MG63 (cell line): ENCODE measurements at places on chromosomes 5 and 9.
A peak's percentile ranks its signal among the peaks of the same experiment; 100 is the strongest.

DNA sequence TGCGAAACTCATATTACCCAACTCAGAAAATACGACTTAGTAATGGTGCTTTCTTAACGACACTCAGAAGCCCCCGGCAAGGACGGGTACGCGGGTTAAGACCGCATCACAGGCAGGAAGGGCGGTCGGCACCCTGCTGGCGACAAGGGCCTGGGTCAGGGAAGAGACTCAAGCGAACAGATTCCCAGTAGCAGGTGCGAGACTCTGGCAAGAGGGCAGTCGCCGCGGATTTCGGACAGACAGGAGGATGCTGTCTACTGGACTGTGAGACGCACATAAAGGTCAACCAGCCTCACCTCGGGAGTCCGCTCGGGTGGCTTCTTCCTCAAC is 398 bp downstream of the RAPGEF6 start:
- DNase-seq = peak; percentile 74

DNA sequence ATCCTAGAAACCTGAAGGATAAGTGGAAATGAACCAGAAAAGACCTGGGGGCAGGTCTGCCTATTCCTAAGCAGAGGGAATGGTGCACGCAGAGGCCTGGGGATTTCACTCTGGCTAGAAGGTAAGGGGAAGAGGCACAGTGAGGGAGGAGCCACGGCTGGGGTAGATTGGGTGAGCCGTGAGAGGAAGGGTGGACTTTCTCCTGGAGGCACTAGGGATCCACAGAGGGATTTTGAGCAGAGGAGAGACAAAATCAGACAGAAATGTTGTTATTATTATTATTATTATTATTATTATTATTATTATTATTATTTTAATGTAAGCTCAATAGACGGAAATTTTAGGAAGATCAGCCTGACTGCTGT is 3.0 kb upstream of the ADGRD2 start:
- no peak for DNase-seq

- no peak for DNase-seq
These were observed 115.1 kb downstream of the CDC42SE2 start for GRCh38 chr5:131378721-131379541.

GRCh38 chr5:199197-199949 is 8.1 kb downstream of the LRRC14B start:
- DNase-seq = no peak

DNA sequence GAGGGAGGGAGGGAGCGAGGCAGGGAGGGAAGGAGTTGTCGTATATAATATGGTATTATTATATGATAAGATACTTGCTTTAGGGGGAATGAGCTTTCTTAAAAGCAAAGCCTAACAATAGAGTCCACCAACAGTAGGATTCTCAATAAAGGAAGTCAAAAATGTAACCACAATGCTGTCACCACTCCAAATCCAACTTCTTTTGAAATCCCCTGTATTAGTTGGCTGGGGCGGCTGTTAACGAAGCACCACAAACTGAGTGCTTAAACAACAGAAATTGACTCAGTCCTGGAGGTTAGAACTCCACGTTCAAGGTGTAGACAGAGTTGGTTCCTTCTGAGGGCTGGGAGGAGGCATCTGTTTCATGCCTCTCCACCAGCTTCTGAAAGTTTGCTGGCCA is 23.1 kb downstream of the GAS1 start:
- no peak for DNase-seq

DNA sequence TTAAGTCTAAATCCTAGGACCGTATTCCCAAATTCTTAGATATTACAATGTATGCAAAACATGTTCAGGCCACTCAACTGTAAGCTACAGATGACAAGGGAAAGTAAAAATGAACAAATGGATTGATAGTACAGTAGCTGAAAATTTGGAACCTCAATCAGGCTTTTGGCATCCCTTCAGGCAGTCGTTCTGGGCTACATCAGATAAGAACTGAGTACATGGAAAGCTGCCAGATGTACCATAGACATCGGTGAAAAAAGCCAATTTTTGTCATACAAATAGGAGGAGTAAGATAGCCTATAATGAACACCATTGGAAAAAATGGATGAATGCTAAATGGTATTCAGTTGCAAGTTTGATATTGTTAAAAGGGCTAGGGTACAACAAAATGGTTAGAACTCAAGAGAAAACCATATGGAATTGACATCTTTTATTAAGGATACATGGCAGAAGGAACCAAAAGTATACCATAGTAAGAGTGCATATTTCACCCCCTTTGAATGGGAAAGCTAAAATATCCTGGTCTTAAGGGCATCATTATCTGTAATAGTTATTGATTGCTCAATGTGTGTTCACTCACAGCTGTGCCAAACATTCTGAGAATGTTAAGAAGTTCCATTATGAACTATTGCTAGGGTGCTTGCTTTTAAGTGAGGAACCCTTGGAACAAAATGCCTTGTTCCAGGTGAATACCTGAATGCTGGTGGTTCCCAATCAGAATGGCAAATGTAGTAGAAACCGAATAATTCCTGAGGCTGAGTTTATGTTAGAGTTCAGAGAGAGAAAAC is 86.4 kb downstream of the NR3C1 start:
- DNase-seq = no peak

DNA sequence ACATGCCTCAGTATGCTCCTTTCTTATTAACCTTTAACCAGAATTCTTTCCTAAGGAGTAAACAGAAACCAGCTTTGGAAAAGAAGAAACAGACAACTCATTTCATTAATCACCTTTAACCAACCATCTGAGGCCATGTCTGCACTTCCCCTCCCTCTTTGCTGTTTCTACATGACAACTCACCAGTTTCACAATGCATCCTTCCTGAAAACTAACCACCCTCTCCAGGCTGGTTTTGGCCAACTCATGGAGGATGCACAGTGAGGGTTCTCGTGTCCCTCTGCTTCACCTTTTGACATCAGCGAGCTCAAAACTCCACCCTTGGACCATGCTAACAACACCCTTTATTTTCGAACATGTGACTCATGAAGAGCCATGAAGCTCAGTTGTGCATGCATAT is 244.1 kb downstream of the ELAVL2 start:
- DNase-seq = no peak

- peak; percentile 49 for DNase-seq
These were observed 56.4 kb upstream of the RPL26L1 start for GRCh38 chr5:172902497-172903472.

DNA sequence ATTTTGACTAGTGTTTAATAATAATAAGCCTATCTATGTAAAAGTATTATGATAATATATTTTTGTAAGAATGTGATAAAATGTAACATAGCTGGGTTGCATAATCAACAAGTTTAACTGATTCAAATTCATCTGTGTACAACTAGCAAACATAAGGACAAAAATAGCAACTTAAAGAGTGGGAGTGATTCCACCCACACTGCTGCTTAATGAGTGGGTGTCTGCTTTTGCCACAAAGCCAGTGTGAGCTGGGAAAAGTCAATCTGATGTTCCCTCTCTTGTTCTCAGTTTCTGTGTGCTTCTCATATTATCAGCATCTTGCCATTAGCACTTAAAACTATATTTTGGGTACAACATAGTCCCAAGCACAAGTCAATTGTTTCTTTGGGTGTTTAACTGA is 111.1 kb upstream of the DPYSL3 start:
- no peak for DNase-seq

GRCh38 chr5:652773-653350 is 40.3 kb downstream of the TPPP start:
- DNase-seq = no peak

- no peak for DNase-seq
These were observed 18.5 kb downstream of the OLFM1 start for GRCh38 chr9:135105938-135106491.

GRCh38 chr5:137186759-137187461 is 312.2 kb downstream of the SPOCK1 start:
- peak; percentile 84 for DNase-seq

- DNase-seq = no peak
These were observed 879.8 kb upstream of the DMAC1 start for GRCh38 chr9:8679371-8679822.

DNA sequence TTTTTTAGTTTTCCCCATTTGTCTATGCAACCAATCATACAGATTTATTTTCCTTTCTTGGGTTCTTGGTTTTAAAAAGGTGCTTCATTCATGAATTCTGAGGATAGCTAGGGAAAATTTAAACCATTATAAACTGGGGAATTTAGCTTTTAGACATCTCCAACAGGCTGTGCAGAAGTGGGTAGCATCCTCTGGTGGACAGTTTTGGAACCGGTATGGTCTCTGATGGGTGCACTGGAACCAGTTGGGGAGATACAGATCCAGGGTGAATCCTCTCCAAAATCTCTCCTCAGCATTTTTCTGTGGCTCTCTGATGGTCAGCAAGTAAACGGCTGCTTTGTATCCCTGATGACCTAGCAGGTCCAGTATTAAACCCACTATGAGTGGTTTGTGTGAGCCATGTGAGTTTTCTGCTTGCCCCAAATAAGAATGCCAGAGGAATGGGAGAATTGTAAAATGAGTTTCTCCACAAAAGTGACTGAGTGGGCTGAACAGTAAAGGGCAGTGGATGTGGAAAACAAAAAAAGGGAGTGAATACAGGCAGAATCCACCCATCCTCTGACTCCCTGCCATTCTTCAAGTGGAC is 9.1 kb upstream of the DNAJC25 start:
- peak; percentile 37 for DNase-seq

DNA sequence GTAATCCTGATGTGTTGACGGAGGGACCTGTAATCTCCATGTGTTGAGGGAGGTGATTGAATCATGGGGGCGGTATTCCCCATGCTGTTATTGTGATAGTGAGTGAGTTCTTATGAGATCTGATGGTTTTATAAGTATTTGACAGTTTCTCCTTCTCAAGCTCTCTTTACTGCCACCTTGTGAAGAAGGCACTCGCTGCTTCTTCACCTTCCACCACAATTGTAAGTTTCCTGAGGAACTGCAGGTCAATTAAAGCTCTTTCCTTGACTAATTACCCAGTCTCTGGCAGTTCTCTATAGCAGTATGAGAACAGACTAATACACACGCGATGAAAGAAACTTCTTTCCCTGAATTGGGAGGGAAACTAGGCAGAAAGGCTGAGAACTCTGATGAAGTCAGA is 141.1 kb upstream of the RAD23B start:
- DNase-seq = no peak

GRCh38 chr9:15357050-15357653 is 50.1 kb upstream of the TTC39B start:
- no peak for DNase-seq

DNA sequence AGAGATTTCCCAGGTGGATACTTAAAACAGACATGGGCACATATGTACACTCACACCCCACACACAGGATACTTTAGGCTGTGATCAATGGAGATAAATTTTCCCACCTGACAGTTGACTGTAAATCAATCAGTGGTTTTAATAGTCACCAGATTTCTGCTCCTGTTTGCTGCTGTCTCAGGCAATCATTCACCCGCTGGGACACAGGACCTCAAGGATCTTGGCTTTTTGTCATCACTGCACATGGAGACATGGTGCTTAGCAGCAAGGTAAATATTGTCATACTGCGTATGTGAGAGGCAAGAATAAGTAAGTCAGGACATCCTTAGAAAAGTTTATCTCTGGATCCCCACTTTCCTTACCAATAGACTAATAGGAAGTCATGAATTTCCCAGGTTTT is 60.8 kb upstream of the KLF9 start:
- no peak for DNase-seq

DNA sequence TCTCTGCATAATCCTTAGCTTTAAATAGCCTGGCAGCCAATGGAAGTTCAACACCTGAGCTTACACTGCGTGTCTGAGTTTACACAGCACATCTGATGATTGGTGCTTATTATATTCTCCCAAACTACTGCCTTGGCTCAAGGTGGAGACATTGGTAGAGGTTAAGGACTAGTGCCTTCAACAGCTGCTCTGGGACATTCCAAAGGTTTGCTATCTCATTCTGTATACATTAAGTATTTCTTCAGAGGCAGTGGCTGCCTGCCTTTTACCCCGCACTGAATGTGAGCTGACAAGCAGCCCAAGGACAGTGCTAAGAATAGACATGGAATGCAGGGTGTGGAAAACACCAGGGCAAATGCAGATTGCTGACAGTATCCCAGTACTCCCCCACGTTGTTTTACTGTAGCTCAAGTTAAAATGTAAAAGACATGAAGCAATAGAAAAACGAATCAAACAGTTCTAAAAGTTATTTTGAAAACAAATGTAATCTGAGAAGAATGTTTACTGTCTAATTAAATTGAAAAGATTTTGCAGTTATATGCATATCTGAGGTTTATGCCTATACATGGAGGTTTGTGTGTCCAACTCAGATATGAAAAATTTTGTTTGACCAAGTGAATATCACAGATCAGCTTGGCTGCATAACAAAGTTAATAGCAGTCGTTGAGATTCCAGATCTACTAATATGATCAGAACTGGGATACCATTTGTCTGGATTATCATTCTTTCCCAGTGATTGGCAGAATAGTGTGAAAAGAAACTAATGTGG is 1.8 kb downstream of the HSPB3 start:
- DNase-seq = peak; percentile 64

DNA sequence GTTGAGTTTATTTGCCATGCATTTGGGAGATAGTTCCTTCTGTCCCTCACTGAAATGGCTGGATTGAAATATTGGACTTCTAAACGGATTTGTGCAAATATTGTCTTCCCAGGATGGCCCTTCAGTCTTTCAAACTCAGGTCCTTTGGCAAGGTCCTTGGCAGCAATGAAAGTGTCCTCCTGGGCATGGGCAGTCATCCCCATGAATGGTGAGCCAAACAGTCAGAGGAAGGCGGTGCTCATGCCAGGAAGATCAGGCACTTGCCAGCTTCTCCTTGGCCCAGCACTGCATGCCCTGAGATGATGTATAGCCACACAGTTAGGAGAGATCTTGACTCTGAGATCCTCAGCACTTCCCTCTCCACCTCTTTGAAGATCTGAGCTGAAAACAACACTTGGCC is 221.4 kb upstream of the KLF4 start:
- peak; percentile 91 for DNase-seq

DNA sequence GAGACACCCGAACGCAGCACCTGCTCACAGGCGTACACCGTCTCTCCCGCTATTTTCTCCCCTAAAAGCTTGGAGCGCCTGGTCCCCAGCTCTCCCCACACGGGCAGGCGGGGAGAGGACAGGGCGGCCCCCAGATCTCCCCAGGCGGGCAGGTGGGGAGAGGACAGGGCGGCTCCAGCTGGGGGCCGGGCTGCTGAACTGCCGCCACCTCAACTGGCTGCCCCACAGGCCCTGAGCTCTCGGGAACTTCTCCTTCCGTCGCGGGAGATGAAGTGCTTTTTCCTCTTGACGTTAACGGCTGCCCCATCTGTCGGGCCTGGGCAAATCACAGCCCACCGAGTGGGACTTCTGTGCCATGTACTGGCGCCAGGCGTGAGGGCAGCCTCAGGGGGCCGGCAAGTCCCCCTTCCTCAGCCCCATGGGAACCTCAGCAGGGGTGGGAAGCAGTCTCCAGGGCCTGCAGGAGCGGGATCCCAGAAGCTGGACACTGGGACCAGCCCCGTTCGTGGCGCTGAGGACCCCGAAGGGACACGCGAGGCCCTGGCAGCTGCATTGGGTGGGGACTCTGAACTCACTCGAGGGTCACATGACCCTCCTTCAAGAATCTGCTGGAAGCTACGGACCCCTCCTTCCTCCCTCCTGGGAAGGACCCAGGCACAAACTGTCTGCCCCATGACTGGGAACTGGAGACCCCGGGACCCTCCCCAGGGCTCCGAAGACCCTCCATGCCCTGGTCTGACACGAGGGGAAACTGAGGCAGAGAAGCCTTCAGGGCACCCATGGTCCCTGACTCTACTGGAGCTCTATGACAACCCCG is 5.7 kb upstream of the EGFL7 start:
- DNase-seq = no peak
